Cortex of kidney (tissue), 1 donor: ENCODE measurements at places on chromosomes 2 and 18.

DNA sequence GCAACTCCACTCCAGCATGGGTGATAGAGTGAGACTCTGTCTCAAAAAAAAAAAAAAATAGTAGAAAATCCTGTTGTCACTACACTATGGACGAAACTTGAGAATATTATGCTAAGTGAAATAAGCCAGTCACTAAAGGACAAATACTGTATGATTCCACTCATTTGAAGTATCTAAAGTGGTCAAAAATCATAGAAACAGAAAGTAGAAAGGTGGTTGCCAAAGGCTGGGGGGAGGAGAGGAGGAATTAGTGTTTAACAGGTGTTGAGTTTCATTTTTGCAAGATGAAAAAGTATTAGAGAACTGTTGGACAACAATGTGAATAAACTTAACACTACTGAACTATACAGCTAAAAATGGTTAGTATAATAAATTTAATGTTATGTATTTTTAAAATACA, 18.8 kb upstream of the RMP24 start:
- DNase-seq, result no peak

DNA sequence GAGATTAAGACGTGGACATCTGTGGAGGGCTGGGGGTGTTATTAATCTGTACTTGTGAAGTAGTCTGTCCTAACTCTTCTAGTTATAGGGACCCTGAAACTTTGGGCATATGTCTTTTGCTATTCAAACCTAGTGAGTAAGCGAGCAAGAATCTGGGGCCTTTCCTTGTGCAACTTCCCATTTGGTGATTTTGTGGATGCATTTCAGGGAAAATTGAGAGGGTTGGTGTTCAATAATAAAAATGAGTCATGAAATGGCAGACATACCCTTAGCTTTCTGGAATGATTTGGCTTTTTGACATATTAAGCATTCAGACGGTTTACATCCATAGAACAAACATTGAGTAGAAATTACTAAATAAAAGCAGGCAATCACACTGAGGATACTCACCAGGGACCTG, 17.0 kb downstream of the COL4A4 start:
- no peak for DNase-seq

GRCh38 chr18:78080761-78081160, 831.1 kb downstream of the GALR1 start:
- no peak for DNase-seq

- no peak for DNase-seq
These were observed 57.0 kb downstream of the MRPL35 start for GRCh38 chr2:86256300-86256699.

DNA sequence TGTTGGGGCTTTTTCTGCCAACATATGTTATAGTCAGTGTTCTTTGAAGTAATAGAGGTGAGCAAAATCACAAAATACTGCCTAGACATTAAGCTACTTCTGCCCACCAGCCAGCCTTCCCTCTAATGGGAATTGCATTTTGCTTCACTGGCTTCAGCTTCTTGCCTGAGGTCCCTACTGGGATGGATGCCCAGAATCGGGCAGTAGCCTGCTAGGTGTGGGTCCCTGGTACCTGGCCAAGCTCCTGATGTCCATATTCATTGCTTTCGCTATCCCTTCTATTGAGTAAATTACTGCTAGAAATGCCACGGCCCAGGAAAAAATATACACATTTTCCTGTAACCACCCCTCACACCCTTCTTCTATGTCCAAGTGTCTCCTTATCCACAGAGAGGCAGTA, 27.0 kb downstream of the CRYGD start:
- DNase-seq, result no peak
